ENCODE measurements at places on chromosomes 12 and 14.

DNA sequence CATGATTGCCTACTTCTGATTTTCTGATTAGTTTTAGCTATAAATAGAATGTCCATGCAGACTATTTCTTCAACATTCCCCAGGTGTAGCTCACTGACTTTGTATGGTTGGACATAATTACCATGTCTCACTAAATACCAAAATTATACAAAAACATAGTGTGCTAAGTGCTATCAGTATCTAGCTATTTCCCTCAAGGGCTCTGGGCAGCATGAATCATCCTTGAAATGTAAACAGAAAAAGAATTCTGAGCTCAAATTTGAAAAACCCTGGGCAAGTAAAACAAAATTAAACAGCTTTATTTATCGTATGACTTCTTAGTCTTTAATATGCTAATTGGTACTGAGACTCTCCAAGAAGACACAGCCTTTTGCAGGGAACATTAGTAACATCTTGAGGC, 82.9 kb downstream of the SPATA7 start:
- no peak for DNase-seq

GRCh38 chr12:48814262-48815125, 3.8 kb upstream of the CACNB3 start:
- DNase-seq = peak; percentile 75

DNA sequence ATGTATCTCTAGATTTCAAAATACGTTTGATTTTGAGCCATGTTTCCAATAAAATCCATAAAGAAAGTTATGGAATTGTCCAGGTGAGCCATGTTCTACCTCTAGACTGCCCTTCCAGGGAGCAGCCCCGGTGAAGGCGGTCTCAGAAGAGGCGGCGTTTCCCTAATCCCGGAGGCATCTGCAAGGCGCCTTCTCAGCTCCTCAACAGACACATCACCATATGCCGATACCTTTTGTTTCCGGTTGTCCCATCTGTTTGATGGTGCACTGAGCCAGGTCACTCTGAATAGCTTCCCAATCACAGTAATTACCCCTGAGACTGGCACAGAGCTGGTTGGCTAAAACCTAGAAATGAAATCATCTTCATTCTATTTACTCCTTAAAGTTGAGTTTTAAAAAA, 305.5 kb upstream of the FKBP4 start:
- no peak for DNase-seq

DNA sequence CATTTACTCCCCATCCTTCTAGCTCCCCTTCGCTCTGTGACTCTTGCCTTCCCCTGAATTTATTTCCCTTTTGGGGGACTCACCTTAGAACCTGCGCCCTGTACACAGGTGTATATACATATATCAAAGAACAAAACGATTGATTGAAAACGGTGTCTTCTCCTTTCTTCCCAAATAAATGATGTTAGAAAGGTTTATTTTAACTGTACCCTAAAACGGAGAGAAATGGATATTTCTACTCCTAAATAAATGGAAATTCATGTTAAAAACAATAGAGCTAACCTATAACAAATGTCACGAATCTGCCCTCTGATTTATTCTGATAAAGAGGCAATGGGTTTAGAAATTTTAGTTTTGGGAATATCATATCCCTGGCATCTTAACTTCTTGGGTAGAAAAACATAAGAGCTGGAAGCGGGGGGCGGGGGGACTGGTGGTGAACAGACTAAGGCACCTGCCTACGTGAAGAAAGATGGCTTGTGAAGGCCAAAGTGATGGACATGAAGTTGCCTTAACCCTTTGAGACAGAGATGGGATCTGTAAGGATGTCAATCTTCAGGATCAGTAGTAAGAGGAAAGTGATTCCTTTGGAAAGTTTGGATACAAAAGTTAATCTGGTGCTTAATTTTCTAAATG, 8.8 kb upstream of the LHX5 start:
- DNase-seq = no peak

GRCh38 chr14:58873228-58873953, 235.6 kb downstream of the DACT1 start:
- no peak for DNase-seq

- no peak for DNase-seq
These were observed 144.1 kb upstream of the PELI2 start for GRCh38 chr14:55973911-55974630.

GRCh38 chr14:89537911-89538310, 120.9 kb upstream of the FOXN3 start:
- no peak for DNase-seq

GRCh38 chr14:62957562-62957961, 87.7 kb downstream of the KCNH5 start:
- no peak for DNase-seq

GRCh38 chr12:80195074-80195726, 95.9 kb downstream of the OTOGL start:
- no peak for DNase-seq

DNA sequence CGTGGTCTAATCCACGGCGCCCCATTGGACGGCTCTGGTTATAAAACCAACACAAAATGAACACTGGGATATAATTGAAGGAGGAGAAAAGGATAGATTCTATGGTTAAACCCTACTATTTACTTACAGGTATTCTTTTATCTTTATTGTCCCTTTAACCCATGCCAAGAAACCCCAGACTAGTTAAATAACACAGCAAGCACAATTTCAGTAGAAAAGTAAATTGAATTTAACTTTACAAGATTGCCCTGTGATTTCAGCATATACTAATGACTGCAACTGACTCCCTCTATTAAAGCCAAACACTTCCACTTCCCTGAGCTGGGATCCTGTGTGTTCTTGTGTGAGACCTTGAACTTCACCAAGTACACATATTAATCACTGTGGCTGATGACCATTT, 45.3 kb downstream of the BCL11B start:
- DNase-seq = no peak

- DNase-seq = no peak
These were observed 336.3 kb downstream of the DAD1 start for GRCh38 chr14:22252686-22253085.

DNA sequence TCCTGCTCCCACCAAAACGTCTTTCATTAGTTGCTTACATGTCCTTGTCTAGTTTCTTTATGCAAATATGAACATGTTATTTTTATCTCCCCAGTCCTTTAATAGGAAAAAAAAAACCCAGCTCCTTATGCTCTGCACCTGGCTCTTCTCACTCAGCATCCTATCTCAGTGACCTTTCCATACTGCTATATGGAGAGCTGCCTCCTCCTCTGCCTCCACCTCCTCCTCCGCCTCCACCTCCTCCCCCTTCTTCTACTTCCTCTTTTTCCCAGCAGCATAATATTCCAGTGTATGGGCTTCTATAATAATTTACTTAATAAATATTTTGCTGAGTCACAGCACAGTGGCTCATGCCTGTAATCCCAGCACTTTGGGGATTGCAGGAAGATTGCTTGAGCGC, 31.5 kb downstream of the ABCB9 start:
- no peak for DNase-seq

DNA sequence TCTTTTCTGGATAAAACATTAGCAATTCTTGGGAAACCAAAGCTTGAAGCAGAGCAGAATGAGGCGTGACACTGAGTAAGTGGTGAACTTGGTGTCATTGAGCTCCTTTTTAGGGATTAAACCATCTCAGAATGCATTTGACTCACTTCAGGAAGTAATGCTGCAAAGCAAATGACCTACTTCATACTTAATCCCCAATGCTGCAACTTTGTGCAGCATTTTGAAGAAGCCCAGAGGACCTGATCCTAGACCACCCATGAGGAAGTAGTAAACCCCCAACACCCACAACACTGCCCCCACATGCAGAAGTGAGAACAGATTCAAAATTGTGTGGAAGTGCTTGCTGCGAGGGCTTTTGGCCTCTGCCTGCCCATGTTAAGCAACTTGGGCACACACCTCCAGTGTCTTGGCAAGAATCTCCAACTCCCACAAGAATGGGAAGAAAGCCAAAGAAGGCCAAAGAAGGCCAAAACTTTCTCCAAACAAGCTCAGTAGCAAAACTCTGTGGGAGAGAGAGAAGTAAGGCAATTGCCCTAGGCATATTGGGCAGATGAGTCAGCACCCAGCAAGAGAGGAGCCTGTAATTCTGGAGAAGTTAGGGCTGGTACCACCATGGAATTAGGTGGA, 69.2 kb upstream of the ETV6 start:
- no peak for DNase-seq

DNA sequence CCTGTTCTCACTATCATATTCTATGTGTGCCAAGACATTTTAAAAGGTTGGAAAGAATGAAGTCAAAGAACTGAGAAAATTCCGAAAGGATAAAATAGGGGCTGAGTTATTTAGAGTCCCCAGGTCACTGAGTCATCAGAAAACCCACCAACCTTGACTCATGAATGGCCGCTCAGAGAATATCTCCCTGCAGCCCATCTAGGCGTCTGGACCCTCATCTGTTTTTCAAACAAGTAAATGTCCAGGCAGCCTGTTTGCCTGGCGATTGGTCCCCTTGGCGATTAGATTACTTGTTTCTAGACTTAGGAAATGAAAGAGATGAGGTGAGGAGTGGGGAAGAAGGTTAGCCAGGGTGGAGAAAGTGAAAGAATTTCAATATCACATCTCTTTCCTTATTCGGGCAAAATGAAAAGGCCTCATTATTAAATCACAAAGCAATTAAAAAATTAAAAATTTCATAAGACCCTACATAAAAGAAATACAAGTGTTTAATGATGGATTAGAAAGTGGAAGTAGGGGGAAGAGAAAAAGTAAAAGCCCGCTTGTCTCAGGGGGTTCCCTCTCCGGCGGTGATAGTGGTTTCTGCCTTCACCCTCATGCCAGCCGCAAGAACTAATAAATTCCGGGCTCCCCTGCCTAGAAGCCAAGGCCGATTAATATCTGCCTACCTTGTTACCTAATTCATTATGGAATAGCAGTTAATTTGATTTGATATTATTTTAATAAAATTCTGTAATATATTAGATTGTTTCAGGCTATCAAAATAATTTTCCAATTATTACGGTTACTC, 415.9 kb downstream of the BCL11B start:
- DNase-seq = no peak

GRCh38 chr14:21913759-21914158, 240.1 kb upstream of the OR4E1 start:
- no peak for DNase-seq

DNA sequence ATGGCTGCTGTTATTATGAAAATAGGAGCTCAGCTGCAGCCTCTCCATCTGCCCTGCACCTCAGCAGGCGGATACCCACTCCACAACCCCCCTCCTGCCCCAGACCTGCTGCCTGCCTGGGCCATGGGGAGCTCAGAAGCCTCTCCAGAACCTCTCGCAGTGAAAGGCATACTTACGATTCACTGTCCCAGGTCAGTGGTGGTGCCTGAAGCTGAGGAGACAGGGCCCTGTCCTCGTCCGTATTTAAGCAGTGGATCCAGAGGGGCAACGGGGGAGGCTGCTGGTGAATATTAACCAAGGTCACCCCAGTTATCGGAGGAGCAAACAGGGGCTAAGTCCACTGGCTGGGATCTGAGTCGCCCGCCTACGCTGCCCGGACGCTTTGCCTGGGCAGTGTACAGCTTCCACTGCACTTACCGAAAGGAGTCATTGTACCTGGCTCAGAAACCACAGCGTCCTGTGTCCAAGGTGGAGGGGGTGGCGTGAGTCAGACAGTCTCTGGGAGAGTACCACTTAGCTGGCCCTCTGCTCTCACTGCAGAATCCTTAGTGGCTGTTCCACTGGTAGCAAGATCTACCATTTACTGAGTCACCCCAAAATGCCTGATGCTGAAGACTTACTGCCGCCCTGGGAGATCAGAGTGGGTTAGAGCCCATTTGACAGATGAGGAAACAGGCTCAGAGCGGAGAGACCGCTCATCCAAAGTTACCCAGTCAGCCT, at the start of gene SERPINA1:
Gene SERPINA1 (minus strand): TSS at position 219 of the 720 bp plus-strand sequence. CDS start 5,365 bp downstream, outside the sequence.
- no peak for DNase-seq

GRCh38 chr12:107490010-107490409, 195.6 kb upstream of the PWP1 start:
- DNase-seq = no peak

DNA sequence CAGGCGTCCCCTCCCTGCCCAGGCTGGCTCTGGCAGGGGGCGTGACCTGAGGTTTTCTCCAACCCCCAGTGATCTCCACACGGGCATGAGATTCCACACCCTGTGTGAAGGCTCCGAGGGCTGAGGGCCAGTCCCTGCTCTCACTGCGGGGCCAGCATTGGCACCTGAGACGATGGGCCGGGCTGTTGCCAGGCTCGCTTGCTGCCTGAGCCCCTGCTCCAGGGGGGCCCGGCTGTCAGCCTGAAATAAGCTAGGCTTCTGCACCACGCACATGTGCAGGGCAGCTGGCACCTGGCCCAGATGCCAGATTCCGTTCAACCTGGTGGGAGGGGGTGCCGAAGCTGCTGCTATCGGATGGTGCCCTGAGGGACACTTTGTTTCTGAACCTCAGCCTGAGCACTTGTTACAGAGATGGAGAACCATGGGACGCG, 196.5 kb upstream of the PRMT8 start:
- DNase-seq = no peak

Data from activated CD8-positive, alpha-beta memory T cell treated with anti-CD3 and anti-CD28 coated beads for 48 hours (primary cell).